HFFc6 (cell line): ENCODE measurements at places on chromosomes 12 and 14.

GRCh38 chr12:24201258-24201970 lies 251.9 kb upstream of the SOX5 start:
- no peak for DNase-seq
- H3K36me3 ChIP-seq = no peaks in the 10 kb centered on the region
- H3K4me1 ChIP-seq = no peaks in the 10 kb centered on the region
- H3K4me3 ChIP-seq = no peak overlapping the region
- H3K27me3 ChIP-seq = no peaks in the 10 kb centered on the region
- no peak overlapping the region for H3K27ac ChIP-seq

- peak; percentile 36 for DNase-seq
- H3K4me1 ChIP-seq = peaks cover 84% of the 10 kb centered on the region
- H3K36me3 ChIP-seq = no peaks in the 10 kb centered on the region
- peak overlapping the region; percentile 86 for H3K4me3 ChIP-seq
These were observed 9.5 kb upstream of the IRF2BPL start for GRCh38 chr14:77037938-77038568.

GRCh38 chr12:91109148-91109564 lies 2.1 kb downstream of the LUM start:
- DNase-seq = peak; percentile 68
- peak overlapping the region; percentile 77 for H3K4me3 ChIP-seq

DNA sequence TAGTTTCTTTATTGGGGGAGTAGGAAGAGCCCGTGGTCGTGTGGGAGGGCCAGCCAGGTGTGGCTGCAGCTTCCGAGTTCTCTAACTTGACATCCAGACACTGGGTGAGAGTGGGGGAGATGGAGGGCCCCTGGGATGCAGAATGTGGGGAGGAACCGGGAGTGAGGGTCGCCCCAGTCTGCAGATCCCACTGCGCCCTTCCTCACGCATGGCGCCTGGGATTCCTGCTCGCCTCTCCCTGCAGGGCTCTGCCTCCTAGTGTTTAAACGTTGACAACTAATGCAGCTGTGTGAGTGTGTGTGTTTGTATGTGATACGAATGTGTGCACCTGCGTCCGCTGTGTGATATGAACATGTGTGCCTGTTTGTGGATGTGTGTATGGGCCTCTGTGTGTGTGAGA lies 34.6 kb downstream of the FZD10 start:
- no peak for DNase-seq
- H3K4me1 ChIP-seq = no peaks in the 10 kb centered on the region
- no peak overlapping the region for H3K4me3 ChIP-seq
- no peaks in the 10 kb centered on the region; the same call in 1 of the 2 replicates for H3K27me3 ChIP-seq
- no peak overlapping the region for H3K27ac ChIP-seq
